ENCODE measurements at places on chromosomes 1 and 21. TPM values are rescaled to one million over a fixed set of nuclear protein-coding genes. Genes with fewer than 3 reads are reported as not detected.

Gene ZNF593
- total RNA-seq, result 10.4 TPM

- no peak overlapping the region for H3K4me3 ChIP-seq
- H3K4me1 ChIP-seq, result peaks cover 79% of the 10 kb centered on the region
- H3K36me3 ChIP-seq, result no peaks in the 10 kb centered on the region
- H3K27me3 ChIP-seq, result no peaks in the 10 kb centered on the region
Measured at GRCh38 chr1:230101556-230101955, 34.5 kb downstream of the GALNT2 start.

Gene VWA5B1
- not detected for total RNA-seq

DNA sequence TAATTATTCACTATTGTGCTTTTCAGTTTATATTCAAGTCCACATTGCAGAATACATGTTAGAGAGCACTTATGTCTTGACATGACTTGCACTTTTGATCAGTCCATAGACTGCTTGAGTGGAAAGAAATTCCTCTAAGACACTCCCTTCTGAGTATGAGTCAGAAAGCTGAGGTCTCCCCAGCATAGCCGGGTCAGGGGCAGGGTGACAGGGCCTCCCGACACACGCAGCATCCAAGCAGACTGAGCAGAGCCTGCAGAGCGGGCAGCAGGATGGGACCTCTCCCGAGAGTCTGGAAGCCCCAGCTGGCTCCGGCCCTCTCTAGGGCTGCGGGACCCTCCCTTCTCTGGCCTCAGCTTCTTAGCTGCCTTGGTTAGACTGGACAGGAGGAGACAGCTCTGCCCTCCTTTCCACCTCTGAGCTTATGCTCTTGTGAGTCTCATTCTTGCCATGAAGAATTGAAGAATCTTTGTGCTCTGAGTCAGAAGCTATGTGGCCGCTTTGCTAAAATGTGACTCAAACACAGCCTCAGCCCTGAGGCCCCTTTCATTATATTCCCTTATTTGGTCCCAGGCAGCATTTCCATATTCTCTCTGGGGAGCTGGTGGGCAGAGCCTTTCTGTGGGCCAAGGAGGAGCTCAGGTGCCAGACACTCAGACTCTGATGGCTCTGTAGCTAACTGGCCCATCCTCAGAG, 11.2 kb upstream of the CAPN2 start:
- no peak overlapping the region for H3K4me3 ChIP-seq
- H3K27ac ChIP-seq, result peak overlapping the region; percentile 82
- H3K27me3 ChIP-seq, result no peaks in the 10 kb centered on the region
- H3K36me3 ChIP-seq, result no peaks in the 10 kb centered on the region
- peaks cover 44% of the 10 kb centered on the region for H3K4me1 ChIP-seq

Gene LRRIQ3
- total RNA-seq, result not detected

Gene LEMD1
- not detected for total RNA-seq

DNA sequence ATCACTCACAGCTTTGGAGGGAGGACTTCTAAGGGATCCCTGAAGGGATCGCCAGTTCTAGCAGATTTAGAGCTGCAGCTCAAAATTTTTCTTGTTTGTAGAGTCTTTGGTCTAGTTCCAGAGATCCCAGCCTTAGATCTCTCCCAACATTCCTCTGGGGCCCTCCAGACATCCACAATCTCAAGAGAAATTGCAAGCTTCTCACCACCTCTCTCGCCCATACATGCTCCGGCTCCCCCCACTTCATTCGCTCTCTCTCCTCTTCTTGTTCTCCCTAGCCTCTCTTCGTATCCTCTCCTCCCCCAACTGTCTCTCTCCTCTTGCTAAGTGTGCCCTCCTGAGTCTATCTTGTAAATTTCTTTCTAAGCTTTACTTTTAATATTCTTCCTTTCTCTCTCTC, 15.1 kb upstream of the TUT4 start:
- H3K4me3 ChIP-seq, result no peak overlapping the region
- no peaks in the 10 kb centered on the region for H3K27me3 ChIP-seq
- H3K36me3 ChIP-seq, result no peaks in the 10 kb centered on the region
- no peaks in the 10 kb centered on the region for H3K4me1 ChIP-seq

Gene CRYZL1
- 33.9 TPM for total RNA-seq

DNA sequence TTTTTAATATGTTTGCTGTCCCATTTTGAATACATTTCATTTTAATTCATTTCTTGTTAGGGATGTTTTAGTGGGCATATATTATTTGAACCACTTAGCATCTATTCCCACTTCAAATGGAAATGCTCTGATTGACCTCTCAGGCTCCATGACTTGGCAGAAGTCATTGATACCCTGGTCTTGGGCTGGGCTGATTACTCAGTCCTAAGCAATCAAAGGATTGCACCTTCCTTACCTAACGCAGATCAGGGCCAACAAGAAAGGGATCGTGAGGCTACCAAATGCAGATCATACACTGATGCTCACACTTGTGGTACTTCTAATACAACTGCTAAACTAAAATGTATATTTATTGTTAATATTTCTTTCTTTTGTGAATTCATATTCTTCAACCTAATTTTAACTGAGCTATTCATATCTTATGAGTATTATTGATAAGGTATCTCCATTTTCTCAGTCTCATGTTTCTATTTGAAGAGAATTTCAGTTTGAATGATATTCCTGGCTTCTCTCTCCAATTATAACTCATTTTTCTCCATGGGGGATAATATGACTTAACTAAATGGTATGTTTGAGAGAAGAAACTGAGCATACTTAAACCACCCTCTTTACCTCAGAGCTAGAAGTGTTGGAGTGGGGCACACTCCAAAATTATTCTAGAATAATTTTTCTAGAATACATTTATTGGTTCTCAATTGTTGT, 615.5 kb upstream of the ADAMTS5 start:
- DNase-seq, result no peak
- no peak overlapping the region for H3K27ac ChIP-seq
- H3K4me3 ChIP-seq, result no peak overlapping the region

Gene RAP1GAP
- 0.71 TPM for total RNA-seq

- H3K36me3 ChIP-seq, result peaks cover 87% of the 10 kb centered on the region
- H3K4me1 ChIP-seq, result no peaks in the 10 kb centered on the region
- H3K4me3 ChIP-seq, result no peak overlapping the region
- DNase-seq, result no peak
Measured at GRCh38 chr21:32641710-32642698, 29.8 kb upstream of the CFAP298 start.

DNA sequence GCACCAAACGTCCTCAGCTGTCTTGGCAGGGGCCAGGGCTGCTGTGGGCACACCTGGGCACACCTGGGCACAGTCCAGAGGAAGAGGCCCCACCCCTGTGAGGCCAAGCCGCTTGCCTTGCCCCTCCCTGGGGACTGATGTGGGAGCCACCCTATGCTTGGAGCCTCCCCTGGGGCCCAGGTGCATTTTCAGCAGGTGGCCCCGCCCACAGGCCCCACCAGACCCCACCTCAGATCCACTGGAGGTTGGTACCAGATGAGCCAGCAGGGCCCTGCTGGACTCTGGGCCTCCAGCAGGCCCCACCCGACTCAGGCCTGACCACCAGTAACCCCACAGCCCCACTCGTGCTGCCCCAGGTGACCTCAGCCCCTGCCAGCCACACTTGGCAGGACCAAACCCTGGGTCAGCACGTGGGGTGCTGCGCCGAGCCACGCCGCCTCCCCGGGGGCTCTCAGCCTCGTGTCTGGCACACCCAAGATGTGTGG, 8.8 kb downstream of the SLC19A1 start:
- no peak overlapping the region for H3K27ac ChIP-seq
- H3K4me1 ChIP-seq, result peaks cover 4% of the 10 kb centered on the region
- H3K27me3 ChIP-seq, result no peaks in the 10 kb centered on the region
- DNase-seq, result no peak

DNA sequence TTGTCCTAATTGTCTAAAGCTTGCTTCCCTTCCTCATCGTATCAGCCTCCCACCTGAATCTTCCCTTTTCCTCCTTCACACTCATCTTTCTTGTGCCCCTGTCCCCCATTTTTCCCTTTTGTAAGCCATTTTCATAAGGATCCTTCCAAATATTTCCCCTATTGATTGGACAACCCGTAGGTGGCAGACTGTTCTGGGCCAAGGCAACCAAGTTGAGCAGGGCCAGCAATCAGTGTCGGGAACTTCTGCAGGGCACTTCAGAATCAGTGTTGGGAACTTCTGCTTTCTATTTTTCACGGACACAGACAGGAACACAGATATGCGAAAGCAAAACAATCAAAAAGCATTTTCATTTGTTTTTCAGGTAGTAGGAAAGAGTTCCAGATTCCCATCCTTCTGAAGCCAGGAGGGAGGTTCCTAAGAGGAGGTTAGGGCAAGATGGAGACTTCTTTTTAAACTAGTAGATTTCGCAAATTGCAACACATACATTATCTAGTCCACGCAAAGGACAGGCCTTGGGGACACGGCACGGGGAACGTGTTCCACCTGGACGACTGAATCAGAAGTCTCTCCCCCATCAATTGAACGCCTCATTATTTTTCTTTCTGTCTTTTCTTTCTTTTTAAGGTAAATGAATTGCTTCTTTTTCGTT, 691 bp upstream of the MPZL1 start:
- no peak for DNase-seq
- H3K27ac ChIP-seq, result peak overlapping the region; percentile 95
- no peaks in the 10 kb centered on the region for H3K36me3 ChIP-seq

- H3K4me1 ChIP-seq, result peaks cover 11% of the 10 kb centered on the region
- no peaks in the 10 kb centered on the region for H3K27me3 ChIP-seq
- DNase-seq, result no peak
- H3K36me3 ChIP-seq, result no peaks in the 10 kb centered on the region
- H3K4me3 ChIP-seq, result no peak overlapping the region
Measured at GRCh38 chr1:54415533-54415932, 9.3 kb upstream of the SSBP3 start.

- no peaks in the 10 kb centered on the region for H3K36me3 ChIP-seq
- peak overlapping the region; percentile 2 for H3K4me3 ChIP-seq
- DNase-seq, result no peak
- H3K4me1 ChIP-seq, result no peaks in the 10 kb centered on the region
- H3K27ac ChIP-seq, result no peak overlapping the region
Measured at GRCh38 chr21:34029743-34030528, 43.4 kb upstream of the MRPS6 start.

DNA sequence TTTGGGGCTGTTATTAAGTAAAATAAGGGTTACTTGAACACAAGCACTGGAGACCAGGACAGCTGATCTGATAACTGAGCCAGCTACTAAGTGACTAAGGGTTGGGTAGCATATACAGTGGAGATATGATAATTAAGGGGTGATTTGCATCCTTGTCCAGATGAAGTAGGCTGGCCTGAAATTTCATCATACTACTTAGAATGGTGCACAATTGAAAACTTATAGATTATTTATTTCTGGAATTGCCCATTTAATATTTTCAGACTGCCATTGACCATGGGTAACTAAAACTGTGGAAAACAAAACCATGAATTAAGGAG, 3.8 kb upstream of the CD1B start:
- DNase-seq, result no peak
- H3K27me3 ChIP-seq, result no peaks in the 10 kb centered on the region
- H3K36me3 ChIP-seq, result no peaks in the 10 kb centered on the region
- H3K4me1 ChIP-seq, result no peaks in the 10 kb centered on the region

DNA sequence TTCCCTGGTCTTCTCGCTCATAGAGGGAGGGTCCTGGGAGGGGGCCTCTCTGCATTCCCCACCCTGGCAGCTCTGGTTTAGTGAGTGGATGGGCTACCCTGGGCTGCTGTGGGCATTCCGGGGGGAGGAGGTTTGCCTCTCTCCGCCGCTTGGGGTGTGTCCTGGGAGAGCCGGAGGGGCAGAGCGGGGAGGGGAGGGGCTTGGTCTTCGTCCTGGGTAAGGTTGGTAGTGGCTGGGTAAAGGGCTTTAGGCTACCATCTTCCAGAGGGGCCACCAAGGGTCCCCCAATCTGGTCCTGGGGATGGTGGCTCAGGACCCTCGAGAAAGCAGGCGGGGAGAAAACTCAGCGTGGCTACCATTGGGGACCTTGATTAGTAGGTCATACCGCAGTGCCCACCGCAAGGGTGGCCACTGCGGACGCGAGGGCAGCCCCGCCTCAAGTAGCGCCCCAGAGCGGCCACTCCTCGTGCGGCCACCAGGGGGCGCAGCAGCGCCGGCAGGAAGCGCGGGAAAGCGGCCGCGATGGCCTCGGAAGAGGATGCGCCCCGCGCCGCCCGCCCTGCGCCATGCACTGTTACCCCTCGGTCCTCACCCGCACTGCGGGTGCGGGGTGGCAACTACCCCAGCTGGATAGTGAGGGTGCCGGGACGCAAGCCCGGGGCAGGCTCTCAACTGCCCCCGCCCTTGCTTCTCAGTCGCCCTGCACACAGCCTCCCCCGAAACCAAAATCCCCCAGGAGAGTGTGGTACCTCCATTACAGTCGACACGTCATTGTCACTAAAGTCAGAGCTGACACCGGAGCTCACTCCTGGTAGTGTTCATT, 44.1 kb upstream of the SLC25A33 start:
- no peak overlapping the region for H3K27ac ChIP-seq
- peak overlapping the region; percentile 42 for H3K4me3 ChIP-seq
- H3K4me1 ChIP-seq, result peaks cover 8% of the 10 kb centered on the region
- DNase-seq, result no peak

- H3K4me1 ChIP-seq, result peaks cover 55% of the 10 kb centered on the region
- no peak for DNase-seq
- H3K27me3 ChIP-seq, result no peaks in the 10 kb centered on the region
- no peak overlapping the region for H3K4me3 ChIP-seq
Measured at GRCh38 chr1:10510520-10511493, 36.1 kb downstream of the PEX14 start.

- no peak overlapping the region for H3K27ac ChIP-seq
- peak; percentile 90 for DNase-seq
- H3K36me3 ChIP-seq, result peaks cover 10% of the 10 kb centered on the region
- H3K4me3 ChIP-seq, result no peak overlapping the region
Measured at GRCh38 chr1:231016966-231017365, 23.1 kb downstream of the FAM89A start.

- no peaks in the 10 kb centered on the region for H3K27me3 ChIP-seq
- no peak overlapping the region for H3K27ac ChIP-seq
- no peak overlapping the region for H3K4me3 ChIP-seq
- peaks cover 10% of the 10 kb centered on the region for H3K4me1 ChIP-seq
- no peaks in the 10 kb centered on the region for H3K36me3 ChIP-seq
- DNase-seq, result no peak
Measured at GRCh38 chr1:53681977-53682685, 56.8 kb downstream of the GLIS1 start.

Gene LEFTY2
- total RNA-seq, result not detected

- no peaks in the 10 kb centered on the region for H3K36me3 ChIP-seq
- DNase-seq, result no peak
- H3K27ac ChIP-seq, result peak overlapping the region; percentile 97
- peaks cover 66% of the 10 kb centered on the region for H3K4me1 ChIP-seq
- H3K4me3 ChIP-seq, result peak overlapping the region; percentile 30
- no peaks in the 10 kb centered on the region for H3K27me3 ChIP-seq
Measured at GRCh38 chr1:155983191-155984024, 5.1 kb upstream of the ARHGEF2 start.

DNA sequence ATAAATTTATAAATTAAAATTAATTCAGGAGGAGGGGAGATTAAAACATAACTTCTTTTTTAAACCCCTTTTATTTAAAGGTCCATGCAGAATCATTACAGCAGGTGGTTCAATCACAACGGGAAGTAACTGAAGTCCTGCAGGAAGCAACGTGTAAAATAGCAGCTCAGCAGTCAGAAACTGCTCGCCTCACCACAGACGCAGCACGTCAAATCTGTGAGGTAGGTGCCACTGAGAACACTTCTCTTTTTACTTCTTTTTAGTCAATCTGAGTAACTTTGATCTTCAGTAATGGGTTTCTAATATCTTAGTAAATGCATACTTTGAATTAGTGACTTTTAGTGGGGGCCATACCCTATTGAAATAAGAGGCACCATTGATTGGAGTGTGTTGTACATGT, 87.0 kb downstream of the CEP350 start:
- no peak overlapping the region for H3K27ac ChIP-seq
- no peak overlapping the region for H3K4me3 ChIP-seq
- peaks cover 74% of the 10 kb centered on the region for H3K36me3 ChIP-seq
- H3K4me1 ChIP-seq, result no peaks in the 10 kb centered on the region
